ENCODE measurements at places on chromosomes 5 and 9.

- DNase-seq, result no peak
Observed at GRCh38 chr5:158914008-158915000, 185.4 kb downstream of the EBF1 start.

- DNase-seq, result no peak
Observed at GRCh38 chr9:37715260-37715659, 38.3 kb upstream of the TRMT10B start.

- DNase-seq, result no peak
Observed at GRCh38 chr9:107108342-107109130, 174.5 kb upstream of the RAD23B start.

GRCh38 chr5:7495131-7495517 lies 99.2 kb downstream of the ADCY2 start:
- DNase-seq, result no peak
